GM13976 (cell line): ENCODE measurements at places on chromosomes 11 and 22.

DNA sequence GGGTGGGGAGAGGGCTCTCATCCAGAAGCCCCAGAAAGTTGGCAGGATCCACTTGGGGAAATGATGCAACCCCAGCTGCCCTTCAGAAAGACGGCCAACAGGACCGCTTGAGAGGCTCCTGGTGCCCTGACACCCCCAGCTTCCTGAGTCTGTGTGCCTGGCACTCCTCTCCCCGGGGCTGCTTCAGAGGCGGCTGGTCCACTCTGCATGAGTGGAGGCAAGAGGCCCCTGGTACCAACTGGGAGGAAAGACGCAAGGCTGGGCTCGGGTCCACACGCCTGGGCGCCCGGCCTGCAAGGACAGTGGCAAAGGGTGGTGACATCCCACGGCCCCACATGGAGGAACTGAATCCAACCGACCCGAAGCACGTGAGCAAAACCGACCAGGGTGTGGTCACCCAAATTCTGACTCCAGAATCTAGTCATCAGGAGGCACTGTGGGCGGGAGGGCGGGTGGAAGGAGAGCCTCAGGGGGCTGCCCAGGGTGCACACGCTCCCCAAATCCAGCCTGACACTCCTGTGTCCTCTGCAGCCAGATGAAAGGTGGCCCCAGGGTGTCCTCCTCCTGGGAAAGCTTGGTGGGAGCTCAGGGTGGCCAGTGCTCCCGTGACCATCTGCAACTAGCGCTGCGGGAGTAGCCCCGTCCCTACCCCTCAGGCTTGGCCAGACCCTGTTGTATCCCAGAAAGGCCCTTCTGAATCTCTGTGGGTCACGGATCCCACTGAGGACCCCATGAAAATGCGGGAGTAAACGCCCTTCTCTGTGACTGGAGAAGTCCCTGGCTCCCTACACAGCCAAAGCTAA lies 3.7 kb downstream of the RNH1 start:
- peak; percentile 76 for DNase-seq

- DNase-seq: no peak
Observed at GRCh38 chr11:95256321-95256779, 25.3 kb upstream of the SESN3 start.

DNA sequence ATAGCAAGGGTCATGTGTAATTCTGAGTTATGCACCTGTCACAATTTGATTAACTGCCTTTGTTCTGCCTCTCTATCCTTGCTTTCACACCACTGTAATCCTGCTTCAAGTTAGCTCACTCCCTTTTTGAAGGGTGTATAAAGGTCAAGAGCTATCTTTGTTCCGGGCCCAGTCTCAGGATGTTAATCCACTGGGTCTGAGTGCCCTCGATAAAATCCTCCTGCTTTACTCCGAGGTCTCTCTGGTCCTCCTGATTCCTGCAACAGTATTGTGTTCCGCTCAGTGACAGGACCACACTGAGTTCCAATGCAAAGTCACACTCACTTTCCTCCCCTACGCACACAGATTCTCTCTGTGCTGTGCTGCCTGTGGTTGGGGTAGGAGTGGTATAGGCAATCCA lies 186.5 kb downstream of the DYNC2H1 start:
- no peak for DNase-seq

DNA sequence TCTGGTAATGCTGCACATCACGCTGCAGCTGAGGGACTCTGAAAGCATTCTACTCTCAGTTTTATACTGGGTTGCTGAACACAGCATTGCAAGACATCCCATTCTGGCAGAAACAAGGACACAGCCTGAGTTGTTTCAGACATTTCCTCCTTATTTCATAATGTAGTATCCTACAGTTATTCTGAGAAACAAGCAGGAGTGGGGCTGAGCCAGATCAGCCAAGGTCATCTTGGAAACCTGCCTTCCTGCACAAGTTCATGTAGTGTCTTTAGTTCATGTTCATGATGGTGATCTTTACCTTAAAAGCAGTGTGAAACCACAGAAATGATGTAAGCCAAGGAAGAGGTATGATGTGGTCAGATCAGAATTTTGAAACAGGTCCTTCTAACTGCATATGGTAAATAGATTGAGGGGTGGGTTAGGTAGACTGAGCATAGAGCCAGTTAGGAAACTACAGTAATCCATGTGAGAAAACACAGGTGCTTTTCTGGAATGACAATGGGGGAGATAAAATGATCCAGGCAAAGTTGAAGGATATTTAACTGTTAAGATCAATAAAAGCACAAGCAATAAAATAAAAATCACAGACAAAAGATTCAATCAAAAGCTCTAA lies 1686.8 kb downstream of the LRRC4C start:
- no peak for DNase-seq

DNA sequence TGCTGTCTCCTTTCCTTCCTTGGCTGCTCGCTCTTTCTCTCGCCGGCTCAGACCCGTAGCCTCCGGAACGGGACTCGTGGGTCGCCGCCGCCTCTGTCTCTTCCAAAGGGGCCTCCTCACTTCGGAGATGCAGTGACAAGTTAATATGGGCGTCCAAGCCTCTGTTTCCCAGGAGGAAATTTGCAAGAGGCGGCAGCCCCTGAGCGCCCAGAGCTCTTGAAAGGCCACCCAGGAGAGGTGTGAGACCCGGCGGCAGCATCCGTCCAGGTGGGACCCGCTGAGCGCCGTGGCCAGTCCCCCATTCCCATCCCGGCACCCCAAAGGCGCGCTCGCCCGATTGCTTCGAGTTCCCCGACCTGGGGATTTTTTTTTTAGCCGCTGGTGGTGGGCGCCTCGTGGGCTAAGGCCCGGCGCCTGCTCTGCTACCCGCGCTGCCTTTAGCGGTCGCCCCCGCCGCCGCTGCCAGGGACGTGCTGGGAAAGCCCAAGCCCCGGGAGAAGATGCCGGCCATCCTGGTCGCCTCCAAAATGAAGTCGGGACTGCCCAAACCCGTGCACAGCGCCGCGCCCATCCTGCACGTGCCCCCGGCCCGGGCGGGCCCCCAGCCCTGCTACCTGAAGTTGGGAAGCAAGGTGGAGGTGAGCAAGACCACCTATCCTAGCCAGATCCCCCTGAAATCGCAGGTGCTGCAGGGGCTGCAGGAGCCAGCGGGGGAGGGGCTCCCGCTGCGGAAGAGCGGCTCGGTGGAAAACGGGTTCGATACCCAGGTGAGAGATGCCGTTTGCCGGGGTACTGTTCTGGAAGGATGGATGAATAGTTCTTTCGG lies 772 bp downstream of the NAV2 start:
- DNase-seq: peak; percentile 16

DNA sequence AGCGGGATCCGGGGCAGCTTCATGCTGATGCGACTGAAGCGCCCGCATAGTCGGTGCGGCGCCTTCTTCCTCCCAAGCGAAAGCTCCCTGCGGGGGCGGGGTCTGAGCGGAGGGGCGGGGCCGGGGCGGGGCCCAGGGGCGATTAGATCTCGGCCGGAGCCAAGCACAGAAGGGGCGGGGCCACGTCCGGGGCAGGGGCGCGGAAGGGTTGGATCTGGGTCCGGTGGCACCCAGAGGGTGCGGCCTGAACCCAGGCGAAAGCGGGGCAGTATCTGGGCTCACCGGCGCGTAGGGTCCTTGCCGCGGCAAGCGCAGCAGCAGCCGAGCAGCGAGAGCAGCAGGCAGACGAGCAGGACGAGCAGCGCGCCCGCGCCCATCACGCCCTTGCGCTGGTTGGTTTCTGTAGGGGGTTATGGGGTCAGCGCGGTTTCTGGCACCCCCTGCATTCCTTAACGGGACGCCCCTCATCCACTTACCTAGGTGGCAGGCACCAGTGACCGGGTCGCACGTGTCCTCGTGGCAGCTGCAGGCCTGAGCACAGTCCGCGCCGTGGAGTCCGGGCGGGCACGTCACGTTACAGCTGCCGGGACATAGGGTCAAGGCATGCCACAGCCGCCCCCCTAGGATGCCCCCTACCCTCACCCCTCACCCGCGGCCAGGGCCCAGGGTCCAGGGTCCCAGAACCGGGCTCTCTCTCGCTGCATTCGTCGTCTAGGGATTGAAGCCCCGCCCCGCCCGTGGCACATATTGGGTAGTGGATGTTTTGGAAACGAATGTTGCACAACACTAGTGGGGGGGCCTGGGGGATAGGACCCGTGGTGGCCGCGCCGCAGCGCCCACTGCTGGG lies 8.1 kb downstream of the SCARF2 start:
- peak; percentile 93 for DNase-seq

DNA sequence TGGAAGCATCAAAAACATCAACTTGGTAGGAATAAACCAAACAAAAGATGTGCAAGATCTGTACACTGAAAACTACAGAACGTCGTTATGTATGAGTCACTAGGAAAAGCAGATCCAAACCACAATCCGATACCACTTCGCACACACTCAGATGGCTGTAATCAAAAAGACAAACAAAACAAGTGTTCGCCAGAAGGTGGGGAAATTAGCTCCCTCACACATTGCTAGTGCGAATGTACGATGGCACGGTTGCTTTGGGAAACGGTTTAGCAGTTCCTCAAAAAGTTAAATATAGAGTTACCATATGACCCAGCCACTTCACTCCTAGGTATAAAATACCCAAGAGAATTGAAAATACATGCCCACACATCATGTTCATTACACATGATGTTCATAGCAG lies 14.8 kb upstream of the CARD10 start:
- DNase-seq: no peak

DNA sequence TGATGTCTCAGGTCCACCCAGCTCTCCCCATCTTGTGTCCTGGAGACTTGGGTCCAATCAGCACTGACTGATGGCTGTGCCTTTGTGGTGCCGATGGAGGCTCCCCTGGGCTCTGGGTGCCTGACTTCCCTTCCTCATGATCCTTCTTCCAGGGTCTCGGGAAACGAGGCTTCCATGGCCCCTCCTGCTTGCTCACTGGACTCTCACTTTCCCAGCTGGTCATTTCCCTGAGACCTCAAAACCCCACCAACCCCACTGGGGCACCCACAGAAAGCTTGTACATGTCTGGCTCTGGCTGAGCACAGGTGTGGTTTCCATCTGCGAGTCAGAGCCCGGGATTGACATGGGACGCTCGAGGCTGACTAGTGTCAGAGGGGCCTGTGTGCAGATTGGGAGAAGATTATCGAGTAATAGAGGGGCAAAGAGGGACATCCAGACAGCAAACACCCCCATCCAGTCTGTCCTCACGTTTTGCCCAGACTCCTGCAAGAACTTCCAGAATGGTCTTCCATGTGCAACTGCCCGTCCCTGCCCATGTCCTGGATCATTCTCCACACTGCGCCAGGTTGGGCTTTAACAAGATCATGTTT lies 15.1 kb downstream of the APOL1 start:
- DNase-seq: no peak

GRCh38 chr11:537622-538430 lies 499 bp downstream of the LRRC56 start:
- DNase-seq: no peak

DNA sequence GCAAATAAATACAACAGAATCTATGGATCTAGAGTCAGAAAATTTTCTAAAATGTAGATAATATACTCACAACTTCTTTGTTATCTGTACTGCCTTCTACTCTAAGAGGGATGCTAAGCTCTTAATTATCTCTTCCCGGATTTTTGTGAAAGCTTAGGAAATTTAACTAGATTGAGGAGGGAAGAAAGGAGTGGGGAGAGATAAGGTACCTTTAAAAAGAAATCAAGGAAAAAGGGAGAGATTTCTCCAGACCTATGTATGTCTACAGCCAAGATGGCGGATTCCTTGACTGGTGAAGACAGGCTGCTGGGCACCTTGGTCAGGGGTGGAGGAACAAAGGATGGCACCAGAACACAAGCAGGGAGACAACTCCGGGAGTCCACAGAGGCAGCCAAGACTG lies 23.0 kb downstream of the ZNF280B start:
- no peak for DNase-seq

DNA sequence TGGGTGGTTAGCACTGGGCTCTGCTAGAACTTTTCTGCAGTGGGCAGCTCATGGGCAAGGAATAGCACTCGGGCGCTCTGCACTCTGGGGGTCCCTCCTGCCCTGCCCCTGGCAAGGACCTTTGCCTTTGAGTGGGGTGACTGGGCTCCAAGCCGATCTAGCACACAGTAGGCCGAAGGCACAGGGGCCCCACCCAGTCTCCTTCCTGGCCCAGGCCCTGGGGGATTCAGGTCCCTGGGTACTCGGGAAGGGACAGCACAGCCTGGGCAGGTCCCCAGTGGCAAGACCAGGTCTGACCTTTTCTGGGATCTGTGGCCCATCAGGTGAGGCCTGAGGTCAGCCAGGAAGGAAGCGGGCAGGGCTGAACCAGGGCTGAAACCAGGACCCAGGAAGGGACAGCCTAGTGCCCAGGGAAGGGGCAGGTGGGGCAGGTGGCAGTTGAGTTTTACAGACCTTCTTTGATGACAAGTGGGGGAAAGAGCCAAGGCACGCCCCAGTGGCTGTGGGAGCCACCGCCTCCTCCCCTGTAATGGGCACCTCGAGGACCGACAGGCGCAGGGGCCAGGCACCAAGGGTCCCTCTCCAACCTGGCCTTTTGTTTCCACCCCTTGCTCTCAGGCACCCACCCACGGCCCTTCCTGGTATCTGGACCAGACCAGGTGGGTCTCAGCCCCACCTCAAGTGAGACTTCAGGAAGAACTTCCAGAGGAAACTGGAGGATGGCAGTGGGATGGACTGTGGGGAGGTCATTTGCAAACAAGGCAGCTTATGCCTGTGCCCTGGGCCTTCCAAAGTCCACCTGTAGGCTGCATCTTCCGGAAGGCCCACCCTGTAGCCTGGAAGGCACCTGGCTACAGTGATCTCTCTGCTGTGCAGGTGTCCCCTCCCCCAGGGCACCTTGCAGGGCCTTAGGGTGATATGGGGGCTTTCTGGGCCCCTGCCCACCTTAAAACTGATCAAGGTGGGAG lies 883 bp upstream of the AIFM3 start:
- DNase-seq: no peak

DNA sequence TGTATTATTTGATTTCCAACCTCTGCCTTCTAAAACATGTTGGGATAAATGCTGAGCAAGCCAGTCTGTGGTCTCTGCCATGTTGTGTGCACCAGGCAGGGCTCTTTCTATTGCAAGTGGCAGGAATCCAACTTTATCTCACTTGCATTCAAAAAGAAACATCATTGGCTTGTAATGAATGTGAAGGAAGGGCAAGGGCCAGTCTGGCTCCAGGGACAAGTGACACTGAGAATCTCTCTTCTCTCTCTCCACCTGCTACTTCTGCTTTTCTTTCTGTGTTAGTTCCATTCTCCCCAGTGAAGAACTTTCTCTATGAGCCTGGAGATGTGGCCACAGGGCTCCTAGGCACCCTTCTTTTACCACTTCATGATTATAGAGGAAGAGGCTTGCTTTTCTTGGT lies 329.9 kb upstream of the NCAM1 start:
- no peak for DNase-seq

- DNase-seq: no peak
Observed at GRCh38 chr22:17477391-17477833, 85.9 kb upstream of the SLC25A18 start.

- DNase-seq: no peak
Observed at GRCh38 chr11:73977856-73978519, 4.7 kb downstream of the UCP2 start.
